ENCODE measurements at places on chromosomes 6 and 20.
A peak's percentile ranks its signal among the peaks of the same experiment; 100 is the strongest.

DNA sequence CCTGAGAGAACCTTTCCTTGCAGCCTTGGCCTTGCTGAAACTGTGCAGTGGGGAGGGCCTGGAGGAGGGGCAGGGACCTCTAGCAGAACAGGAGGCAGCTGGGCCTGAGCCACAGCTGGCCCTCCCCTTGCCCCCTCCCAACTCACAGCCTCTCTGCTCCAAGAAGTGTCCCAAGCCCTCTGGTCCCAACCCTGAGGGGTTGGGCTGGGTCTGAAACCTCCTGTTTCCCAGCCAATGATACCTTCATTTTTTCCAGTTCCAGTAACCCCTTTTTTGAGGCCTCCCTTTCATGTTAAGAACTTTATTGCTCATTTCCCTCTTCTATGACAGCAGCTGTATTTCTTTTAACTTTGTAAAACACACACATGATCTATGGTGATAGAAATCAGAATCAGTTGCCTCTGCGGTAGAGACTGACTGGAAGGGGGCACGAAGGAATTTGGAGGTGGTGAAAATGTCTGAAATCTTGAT, 17.9 kb upstream of the ARMC12 start:
- no peak for DNase-seq

- no peak for DNase-seq
Observed at GRCh38 chr6:141659582-141659981, 473.1 kb upstream of the GJE1 start.

GRCh38 chr6:54892831-54893230, 46.3 kb downstream of the FAM83B start:
- no peak for DNase-seq

- DNase-seq = no peak
Observed at GRCh38 chr6:44333273-44333919, 9.1 kb upstream of the SPATS1 start.

DNA sequence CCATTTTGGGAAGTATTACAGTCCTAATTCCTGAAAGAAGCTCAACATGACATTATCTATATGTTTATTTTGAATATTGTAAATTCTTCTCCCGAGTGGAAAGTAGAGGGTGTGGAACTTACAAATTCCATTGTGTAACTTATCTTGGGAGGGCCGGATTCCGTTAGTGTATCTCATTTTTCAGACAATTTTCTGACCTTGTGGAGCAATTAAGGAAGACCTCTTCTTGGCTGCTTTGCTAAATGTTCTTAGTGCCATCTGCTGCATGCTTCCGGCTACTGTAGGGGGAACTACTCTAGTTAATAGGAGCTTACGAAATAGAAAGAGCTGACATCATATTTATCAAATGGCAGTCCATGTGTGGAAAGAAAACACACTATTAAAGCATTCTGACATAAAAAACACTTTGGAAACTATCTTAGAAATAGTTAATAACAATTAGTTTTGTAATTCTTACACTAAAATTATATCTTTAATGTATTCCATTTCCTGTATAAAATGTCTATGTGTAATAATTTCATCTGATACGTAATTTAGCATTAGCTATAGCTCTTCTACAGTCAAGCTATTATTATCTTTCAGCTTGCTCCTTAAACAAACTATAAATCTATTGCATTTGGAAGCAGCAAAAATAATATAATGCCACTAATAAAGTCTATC, 41.5 kb upstream of the KCNQ5 start:
- peak; percentile 32 for DNase-seq

DNA sequence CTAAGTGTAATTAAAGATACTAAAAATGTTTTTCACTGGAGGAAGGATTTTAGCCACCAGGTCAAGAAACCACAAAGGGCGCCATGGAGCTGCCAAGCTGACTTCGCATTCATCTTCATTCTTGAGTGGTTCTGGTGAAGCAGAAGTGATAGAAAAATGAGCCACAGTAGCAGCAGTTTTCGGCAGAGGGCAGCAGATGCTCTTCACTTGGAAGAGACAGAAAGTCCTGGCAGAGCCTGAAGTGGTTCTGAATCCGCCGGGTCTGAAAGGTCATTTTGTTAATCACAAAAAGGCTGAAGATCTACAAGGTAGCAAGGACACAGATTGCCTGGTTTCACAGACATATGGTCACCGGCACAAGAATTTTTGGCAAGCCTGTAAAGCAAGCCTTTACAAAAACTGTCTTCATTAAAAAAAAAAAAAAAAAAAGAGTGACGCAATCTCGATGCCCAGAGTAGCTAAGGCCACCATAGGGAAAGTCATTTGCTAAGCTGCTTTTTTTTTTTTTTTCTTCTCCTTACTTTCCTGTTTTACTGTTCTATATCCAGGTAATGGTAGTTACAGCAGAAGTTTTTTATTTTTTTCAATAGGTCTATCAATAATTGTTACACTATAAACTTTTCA, 345.1 kb upstream of the AGPAT4 start:
- peak; percentile 46 for DNase-seq

- peak; percentile 63 for DNase-seq
Observed at GRCh38 chr6:1686117-1687098, 76.7 kb downstream of the FOXC1 start.

DNA sequence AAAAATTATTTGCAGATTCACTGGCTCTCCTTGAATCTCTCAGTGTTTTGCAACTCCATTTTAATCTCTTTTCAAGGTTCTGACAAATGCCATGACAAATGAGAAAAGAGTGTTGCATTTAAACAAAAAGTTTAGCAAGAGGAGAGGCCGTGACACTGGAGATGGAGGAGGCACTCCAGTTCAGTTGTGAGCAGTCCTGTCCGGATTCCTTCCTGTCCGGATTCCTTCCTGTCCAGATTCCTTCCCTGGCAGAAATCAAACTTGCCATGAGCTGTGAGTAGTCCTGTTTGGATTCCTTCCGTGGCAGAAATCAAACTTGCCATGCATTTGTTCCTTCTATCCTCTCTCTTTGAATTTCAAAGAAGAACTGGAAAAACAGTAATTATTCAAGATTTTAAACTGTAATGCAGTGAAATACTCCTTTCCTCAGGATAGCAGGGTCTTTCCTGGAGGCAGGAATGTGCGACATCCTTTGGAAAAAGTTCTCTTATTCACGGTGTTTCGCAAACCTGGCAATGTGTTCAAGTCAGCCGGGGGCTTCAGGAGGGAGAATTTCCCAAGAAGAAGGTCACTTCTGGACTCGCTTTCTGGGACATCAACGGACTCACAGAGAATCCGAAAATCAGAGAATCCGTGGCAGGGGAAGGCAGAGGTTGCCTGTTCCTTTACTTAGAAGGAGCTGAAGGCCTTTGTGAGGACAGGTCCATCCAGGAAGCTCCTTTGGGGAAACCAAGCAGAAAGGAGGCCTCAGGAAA, 48.7 kb upstream of the DACT2 start:
- no peak for DNase-seq

- peak; percentile 37 for DNase-seq
Observed at GRCh38 chr20:58868795-58869194, 16.3 kb downstream of the GNAS start.

- no peak for DNase-seq
Observed at GRCh38 chr6:42226161-42226611, 8.5 kb upstream of the MRPS10 start.

DNA sequence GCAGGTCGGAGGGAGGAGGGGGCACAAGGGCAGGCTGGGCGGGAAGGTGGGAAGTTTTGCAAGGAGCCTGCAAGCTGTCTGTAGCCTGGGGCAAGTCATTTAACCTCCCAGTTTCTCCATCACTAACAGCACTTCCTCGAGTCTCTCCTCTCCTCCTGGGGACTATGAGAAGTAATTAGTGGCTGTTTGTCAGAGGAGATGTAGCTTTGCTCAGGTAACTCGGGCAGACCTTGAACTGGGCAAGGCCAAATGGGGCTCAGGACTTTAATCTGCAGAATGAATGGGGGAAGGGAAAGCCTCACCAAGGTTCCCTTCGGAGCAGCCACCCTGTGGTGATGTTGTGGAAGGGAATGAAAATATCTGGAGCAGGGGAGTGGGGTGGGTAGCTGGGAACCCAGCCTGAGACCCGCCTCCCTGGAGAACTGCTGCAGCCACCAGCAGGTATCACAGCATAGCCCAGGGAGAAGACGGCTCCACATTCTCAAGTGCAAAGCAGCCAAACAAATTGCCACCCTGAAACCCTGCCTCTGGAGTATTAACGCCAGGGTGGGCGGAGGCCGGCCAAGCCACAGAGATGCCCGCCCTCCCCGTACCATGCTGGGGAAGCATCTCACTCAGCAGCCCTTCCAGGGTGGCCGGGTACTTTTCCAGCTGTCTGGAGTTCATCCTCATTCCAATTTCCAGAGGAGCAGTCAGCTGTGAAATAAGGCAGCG, 6.1 kb upstream of the LEMD2 start:
- no peak for DNase-seq

- peak; percentile 59 for DNase-seq
Observed at GRCh38 chr20:21862956-21863355, 157.5 kb downstream of the PAX1 start.

DNA sequence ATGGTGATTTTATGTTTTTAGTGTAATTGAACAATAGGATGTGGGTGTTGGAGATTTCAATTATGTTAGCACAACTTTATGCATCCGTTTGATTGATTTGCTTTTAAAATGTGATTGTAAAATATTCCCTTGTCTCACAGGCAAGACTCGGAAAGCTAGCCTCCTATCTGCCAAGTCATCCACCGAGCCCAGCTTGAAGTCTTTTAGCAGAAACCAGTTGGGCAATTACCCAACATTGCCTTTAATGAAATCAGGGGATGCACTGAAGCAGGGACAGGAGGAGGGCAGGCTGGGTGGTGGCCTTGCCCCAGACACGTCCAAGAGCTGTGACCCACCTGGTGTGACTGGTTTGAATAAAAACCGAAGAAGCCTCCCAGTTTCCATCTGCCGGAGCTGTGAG, 200.9 kb downstream of the SASH1 start:
- no peak for DNase-seq

GRCh38 chr6:35136185-35136584, 5.0 kb downstream of the TCP11 start:
- DNase-seq = no peak

GRCh38 chr6:44270526-44271405, 516 bp downstream of the TMEM151B start:
- no peak for DNase-seq

DNA sequence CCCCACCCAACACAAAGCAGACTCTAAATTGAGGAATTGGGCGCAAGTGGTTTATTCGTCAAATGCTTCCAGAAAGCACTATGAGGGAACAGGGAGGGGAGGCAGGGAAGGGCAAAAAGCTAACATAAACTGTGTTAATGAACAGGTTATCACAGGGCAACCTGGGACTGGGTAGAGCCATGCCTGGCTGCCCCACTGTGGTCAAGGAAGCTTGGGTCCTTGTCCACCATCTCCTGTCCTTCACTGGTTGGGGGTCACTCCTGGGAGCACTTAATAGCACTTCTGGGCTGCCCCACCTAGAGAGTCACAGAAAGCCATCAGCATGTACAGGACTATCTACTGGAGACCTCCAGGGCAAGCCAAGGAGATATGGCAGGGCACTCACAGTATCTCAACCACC, 102.3 kb downstream of the LINC00237 start:
- DNase-seq = no peak

DNA sequence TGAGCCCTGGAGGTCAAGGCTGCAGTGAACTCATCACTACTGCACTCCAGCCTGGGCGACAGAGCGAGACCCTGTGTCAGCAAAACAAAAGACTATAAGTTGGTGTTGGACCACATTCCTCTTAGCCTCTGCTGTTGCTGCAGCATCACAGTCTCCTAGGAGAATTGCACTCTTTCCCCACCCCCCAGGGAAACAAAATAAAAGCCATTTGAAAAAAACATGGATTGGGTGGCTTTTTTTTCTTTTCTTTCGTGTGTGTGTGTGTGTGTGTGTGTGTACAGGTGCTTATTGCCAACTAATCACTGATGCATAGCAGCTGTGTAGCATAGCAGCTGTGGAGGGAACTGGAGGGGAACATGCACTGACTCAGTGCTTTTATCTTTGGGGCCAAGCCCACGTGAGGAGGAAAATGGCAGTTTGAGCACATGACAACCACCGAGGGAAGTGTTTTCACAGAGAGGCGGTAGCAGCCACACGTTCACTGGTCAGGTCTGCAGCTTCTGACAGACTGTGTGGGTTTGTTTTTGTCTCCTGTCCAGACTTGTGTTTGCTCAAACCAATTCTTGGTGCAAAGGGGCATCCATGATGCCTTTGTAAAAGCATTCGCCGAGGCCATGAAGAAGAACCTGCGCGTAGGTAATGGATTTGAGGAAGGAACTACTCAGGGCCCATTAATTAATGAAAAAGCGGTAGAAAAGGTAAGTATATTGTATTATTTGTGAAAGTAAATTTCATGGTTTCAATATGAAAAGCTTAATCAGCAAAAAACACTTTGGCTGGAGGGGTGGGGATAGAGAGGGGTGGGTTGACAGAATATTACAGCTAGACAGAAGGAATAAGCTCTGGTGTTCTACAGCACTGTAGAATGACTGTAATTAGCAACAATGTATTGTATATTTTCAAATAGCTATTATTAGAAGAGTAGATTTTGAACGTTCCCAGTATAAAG, 27.7 kb downstream of the ALDH5A1 start:
- DNase-seq = peak; percentile 54

DNA sequence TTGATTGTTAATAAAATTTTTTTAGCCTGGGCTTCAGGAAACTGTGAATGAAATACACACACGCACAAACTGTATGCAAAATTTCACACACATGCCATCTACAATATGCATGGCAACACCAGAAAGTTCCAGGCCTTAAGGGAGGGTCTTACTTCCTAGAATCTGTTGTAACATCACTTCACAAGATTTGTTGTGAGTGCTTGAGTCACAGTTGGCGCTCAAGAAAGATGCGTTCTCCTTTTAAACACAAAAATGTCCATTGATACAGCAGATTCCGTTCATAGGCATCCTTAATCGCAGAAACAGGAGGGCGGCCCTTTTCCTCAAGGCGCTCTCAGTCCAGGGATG, 485 bp upstream of the RTF2 start:
- DNase-seq = no peak

GRCh38 chr20:51970858-51971257, 168.5 kb upstream of the SALL4 start:
- no peak for DNase-seq

GRCh38 chr6:47915017-47915416, 133.2 kb downstream of the OPN5 start:
- no peak for DNase-seq

Data from femur (tissue), 1 donor.